ENCODE measurements at places on chromosomes 4 and X.

DNA sequence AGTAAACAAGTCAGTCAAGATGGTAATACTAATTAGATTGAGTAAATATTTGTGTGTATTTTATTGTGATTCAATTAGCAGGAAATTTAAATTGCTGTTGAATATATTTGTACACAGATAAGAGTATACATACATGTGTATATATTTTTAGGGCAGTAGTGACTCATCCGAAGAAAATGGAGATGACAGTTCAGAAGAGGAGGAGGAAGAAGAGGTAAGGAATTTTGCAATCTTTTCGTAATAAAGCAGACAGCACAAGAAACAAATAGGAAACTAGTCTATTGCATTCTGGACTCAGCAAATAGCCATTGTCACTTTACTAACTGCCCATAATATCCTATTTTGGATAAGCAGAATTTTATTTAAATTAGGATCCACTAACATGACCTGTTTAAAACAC, 6.6 kb downstream of the IBSP start:
- DNase-seq = no peak

- no peak for DNase-seq
Measured at GRCh38 chrX:46254641-46255040, 290.6 kb downstream of the ZNF674 start.

DNA sequence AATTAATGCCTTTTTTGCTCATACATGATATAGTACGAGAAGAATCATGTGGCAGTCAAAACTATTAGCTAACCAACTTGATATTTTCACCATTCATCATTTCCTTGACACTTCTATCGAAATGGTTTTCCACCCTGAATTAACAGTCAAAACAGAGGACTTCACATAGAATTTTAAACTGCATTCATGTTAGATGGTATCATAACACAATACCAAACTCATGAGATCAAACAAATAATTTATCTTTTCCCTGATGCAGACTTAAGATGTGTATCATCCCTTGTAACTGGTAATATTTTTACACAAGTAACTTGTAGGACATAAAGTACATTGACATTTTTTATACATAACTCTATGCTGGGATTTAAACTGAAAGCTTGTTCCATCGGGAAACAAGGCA, 18.2 kb upstream of the ANTXR2 start:
- no peak for DNase-seq

- no peak for DNase-seq
Measured at GRCh38 chr4:130127297-130127696, 1031.3 kb downstream of the C4orf33 start.

DNA sequence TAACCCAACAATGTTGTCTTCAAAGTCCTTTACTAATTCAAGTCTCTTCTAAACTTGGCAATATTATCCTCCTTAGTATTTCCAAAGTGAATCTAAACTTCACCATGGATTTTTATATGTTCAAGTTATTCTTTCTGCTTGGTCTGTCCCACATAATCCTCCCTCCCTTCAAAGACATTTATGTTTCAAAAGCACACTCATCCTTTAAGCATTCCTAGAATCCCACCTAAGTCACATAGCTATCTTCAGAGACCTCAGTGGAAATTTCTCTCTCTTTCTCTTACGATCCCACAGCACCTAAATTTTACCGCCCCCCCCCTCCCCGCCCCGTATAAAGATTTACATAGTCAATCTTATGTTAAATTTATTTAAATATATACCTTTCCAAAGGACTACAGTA, 314.9 kb upstream of the GRIA3 start:
- DNase-seq = no peak

- no peak for DNase-seq
Measured at GRCh38 chr4:5883916-5884315, 9.0 kb downstream of the CRMP1 start.

DNA sequence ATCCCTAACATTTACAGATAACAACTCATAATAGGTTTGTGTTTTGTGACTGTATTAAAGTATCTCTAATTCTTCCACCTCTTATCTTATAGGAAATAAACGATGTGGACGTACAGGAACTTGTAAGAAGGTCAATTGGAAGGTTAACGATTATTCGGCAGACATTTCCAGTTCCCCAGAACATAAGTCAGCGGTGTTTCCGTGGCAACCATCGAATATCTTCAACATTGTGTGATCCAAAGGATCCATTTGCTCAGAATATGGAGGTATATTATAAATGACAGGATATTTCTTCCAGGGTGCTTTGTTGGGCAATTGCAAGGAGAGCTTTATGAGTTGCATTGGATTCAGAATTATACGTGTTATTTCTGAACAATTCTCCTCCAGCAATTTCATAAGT, 611.9 kb upstream of the ATOH1 start:
- no peak for DNase-seq

GRCh38 chr4:182826391-182826790, 90.8 kb downstream of the DCTD start:
- no peak for DNase-seq
